ENCODE measurements at places on chromosomes 5 and 9.

GRCh38 chr5:1406681-1407640, 38.3 kb downstream of the SLC6A3 start:
- no peak for DNase-seq

DNA sequence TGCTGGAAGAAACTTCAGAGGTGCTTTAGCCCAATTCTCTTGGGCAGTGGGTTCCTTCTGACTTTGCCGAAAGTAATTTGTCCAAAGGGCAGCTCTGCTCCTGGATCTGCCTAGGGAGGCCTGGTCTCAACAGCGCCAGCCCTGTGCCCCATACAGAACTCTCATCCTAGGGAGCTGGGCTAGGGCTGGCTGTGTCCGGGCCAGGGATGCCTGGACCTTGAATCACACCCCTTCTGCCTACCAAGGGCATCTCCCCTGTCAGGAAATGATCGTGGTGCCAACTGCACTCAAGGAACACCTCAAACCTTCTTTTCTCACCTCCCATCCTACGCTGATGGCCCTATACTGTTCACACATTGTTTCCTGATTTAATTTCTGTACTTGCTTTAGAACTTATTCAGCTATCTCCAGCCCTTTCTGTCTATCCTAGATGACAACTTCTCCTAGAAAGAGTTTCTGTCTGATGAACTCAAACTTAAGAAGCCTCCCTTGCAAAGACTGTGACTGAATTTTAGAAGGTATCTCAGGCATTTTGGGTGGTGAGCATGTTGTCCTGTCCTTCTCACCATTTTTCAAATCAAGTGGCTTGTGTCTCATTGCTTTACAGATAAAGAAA, 37.4 kb upstream of the NFIB start:
- DNase-seq = no peak

GRCh38 chr5:149609640-149610219, 28.4 kb downstream of the ARHGEF37 start:
- no peak for DNase-seq

DNA sequence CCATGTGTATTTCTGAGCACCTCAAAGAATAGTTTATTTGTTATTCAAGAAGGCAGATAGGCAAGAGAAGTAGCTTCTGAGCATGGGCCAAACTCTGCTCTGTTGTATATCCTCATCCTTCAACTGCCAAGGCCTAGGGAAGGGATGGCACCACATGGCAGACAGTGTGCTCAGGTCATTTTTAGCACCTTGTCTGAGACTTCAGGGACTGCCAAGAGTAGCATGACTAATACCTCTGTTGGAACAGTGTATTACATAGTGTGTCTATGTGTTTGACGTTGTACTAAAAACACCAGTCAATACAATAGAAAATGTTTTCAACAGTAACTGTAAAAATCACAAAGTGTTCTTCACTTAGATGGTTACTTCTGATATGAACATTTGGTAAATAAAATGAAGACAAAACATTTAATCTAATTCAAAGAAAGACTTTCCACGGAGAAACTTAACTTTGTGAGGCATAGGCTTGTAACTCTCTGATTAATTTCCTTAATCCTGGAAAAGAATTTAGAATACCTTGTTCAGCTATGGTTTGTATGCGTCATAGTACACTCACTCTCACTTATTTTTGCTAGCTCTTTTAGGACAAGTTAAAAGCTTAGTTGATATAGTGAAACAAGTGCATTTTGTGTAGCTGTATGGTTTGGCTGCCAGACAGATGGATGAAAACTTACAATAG, 318.4 kb upstream of the RIOK2 start:
- no peak for DNase-seq

DNA sequence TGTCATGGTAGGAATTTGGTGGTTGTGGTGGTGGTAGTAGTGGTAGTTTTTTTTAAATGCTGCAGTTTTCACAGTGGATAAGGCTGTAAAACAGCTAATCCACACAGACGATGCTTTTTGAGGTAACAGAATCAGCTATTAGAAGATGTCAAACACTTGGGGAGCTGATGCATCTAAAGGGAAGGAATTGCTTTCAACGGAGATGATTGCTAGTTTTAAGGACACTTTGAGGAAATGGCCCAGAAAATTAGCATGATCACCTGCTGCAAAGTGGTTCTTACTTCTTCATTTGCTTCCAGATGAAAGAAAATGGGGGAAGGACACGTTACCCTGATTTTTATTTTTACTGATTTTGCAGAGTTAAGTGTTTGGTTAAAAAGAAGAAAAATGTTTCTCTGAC, 178.2 kb upstream of the ATP10B start:
- DNase-seq = no peak

DNA sequence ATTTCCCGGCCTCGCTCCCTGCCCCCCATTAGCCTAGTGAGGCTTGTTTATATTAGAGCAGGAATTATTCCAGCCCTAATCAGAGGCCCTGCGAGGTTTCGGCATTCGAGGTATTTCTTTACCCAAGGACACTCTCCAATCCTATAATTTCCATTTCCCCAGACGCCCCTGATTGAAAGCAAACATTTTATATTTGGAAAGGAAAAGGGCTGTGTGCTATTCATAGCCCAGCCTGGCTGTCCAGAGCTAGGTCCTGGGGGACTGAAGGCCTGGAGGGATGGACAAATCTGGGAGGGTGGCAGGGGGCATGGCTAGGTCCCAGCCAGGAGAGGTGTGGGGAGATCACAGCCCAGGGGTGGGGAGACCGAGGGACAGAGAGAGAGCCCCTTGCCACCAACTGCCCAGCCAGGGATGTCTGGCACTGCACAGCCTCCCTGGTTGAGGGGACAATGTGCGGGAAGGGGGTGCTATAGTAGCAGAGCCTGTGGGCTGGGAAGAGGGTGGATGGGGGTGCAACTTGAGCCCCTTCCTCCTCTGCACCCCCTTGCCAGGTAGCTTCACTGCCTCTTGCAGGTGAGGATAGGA, 125.1 kb downstream of the BARX1 start:
- DNase-seq = no peak

DNA sequence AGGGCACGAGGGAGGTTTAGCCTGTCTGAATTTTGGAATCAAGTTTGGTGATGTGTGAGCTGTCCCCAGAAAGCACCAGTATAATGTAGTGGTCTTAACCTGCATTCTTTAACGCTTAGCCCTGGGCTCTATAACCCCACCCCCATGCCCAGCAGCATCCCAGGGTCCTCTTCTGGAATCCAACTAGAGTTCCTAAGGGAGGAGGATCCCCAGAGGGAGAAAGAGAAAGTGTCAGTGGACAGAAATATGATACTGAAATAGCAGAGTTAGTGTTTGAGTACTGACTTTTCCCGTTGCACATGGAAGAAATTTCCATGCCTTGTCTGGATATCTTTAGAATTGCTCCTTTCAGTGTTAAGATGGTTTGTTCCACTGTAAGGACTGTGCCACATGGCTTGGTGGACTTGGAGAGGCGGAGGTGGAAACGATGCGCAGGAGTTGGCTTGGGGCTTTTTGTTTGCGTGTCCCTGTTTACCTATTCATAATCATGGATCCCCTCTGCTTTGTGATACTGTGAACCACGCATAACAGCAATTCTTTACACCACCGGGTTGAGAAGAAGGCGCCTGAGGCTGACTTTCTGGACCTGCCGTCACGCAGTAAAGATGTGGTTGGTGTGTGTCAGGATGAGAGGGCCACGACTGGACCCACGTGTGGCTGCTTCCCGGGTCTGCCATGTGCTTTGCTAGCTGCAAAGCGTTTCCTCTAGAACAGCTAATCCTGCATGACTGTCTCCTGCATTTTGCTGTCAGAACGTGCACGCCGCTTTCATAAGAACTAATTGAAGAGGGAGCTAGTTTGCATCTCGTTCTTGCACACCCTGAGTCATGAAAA, 142.3 kb downstream of the SMARCA2 start:
- DNase-seq = peak; percentile 48

- DNase-seq = no peak
Measured at GRCh38 chr5:60504342-60504741, 195.6 kb downstream of the DEPDC1B start.

- no peak for DNase-seq
Measured at GRCh38 chr9:71752928-71753327, 15.4 kb downstream of the CEMIP2 start.

DNA sequence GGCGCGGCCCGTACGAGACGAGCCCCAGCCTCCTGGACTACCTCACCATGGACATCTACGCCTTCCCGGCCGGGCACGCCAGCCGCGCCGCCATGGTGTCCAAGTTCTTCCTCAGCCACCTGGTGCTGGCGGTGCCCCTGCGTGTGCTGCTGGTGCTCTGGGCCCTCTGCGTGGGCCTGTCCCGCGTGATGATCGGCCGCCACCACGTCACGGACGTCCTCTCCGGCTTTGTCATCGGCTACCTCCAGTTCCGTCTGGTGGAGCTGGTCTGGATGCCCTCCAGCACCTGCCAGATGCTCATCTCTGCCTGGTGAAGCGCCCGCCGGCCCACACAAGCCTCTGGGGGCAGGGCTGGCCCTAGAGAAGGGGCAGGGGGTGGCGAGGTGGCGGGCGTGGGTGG, 18.5 kb downstream of the PLPP7 start:
- DNase-seq = no peak

GRCh38 chr5:33332804-33333203, 108.0 kb upstream of the TARS1 start:
- DNase-seq = no peak

GRCh38 chr5:6190838-6191237, 187.5 kb downstream of the MED10 start:
- DNase-seq = no peak

- no peak for DNase-seq
Measured at GRCh38 chr5:138985683-138986082, 110.5 kb upstream of the LRRTM2 start.

DNA sequence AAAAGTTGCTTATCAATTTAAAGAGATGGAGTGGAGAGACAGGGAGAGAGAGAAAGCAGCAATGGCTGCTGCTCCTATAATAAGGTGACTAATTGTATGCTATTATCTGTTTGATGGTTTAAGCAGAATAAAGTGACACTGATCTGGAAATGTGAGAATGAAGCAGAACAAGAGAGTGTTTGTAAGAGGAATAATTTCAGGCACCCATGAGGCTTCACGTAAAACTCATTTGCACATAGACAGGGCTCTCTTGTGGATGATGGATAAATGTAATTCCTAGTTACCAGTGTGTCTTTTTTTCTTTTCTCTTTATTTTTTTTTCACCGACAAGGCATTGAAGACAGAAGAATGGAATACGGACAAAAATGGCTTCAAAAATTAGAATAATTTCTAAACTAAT, 228.8 kb upstream of the TYRP1 start:
- DNase-seq = no peak

GRCh38 chr5:170312666-170313065, 15.1 kb upstream of the LCP2 start:
- no peak for DNase-seq

DNA sequence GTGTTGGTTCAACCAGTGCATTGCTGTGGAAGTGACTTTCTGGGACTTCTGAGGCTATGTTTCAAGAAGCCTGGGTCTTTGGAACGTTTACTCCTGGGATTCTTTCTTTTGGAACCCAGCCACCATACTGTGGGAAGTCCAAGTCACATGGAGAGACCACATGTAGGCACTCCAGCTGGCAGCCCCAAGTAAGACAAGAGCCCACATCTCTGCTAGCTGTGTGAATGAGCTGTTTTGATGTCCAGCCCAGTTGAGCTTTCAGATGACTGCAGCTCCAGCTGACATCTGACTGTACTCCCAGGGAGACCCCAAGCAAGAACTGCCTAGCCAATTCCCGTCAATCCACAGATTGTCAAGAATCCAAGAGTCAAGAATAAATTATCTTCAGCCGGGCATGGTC, 60.1 kb upstream of the SPATA31D4 start:
- DNase-seq = no peak

DNA sequence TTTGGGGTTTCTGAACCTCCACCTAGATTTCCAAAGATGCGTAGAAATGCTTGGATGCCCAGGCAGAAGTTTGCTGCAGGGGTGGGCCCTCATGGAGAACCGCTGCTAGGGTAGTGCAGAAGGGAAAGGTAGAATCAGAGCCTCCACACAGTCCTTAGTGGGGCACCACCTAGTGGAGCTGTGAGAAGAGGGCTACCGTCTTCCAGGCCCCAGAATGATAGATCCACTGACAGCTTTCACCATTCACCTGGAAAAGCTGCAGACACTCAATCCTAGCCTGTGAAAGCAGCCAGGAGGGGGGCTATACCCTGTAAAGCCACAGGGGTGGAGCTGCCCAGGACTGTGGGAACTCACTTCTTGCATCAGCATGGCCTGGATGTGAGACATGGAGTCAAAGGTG, 13.3 kb upstream of the HSDL2 start:
- no peak for DNase-seq

- DNase-seq = no peak
Measured at GRCh38 chr5:111668477-111669414, 88.2 kb downstream of the NREP start.

DNA sequence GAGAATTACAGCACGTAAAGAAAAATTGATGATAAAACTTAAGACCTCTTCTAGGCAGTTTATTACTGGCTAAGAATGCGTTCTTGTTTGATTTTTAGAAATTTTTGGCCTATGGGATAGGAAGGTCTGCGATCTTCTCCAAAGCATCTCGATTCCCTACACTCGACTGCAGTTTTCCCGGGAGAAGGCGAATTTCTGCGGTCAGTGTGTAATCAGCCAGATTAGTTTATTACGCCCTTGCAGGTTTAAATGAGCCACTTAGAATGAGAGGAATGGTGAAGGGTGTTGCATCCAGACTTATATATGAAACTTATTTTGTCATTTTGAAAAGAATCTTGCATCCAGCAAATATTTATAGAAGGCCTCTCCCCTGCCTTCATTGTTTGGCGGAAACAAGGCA, 1.2 kb downstream of the MTAP start:
- DNase-seq = no peak

- no peak for DNase-seq
Measured at GRCh38 chr5:143318833-143319232, 84.7 kb downstream of the NR3C1 start.

DNA sequence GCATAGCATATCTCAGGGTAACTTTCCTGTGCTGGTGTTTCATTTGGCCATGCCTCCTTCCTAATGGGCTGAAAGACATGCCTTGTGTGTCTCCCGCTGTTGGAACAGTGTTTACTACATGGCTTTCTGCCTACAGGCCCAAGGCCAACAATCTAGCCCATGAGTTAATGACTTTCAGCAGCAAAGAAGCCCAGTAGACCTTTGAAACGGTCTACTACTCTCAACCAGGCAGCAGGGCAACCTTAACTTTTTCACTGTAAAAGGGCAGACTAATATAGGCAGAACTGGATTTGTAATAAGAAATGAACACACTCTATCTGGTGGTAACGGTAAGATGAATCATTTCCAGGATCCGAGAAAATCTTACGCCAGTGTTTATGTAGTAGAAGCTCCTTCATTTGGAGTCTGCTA, 21.0 kb downstream of the C5orf15 start:
- no peak for DNase-seq

- no peak for DNase-seq
Measured at GRCh38 chr5:128633901-128634300, 95.9 kb upstream of the FBN2 start.

- no peak for DNase-seq
Measured at GRCh38 chr9:6819529-6819928, 61.8 kb downstream of the KDM4C start.

- no peak for DNase-seq
Measured at GRCh38 chr9:28926306-28926705, 1353.0 kb upstream of the C9orf72 start.
